ENCODE measurements at places on chromosomes 11 and 22. TPM values are rescaled to one million over a fixed set of nuclear protein-coding genes. Genes with fewer than 3 reads are reported as not detected.

DNA sequence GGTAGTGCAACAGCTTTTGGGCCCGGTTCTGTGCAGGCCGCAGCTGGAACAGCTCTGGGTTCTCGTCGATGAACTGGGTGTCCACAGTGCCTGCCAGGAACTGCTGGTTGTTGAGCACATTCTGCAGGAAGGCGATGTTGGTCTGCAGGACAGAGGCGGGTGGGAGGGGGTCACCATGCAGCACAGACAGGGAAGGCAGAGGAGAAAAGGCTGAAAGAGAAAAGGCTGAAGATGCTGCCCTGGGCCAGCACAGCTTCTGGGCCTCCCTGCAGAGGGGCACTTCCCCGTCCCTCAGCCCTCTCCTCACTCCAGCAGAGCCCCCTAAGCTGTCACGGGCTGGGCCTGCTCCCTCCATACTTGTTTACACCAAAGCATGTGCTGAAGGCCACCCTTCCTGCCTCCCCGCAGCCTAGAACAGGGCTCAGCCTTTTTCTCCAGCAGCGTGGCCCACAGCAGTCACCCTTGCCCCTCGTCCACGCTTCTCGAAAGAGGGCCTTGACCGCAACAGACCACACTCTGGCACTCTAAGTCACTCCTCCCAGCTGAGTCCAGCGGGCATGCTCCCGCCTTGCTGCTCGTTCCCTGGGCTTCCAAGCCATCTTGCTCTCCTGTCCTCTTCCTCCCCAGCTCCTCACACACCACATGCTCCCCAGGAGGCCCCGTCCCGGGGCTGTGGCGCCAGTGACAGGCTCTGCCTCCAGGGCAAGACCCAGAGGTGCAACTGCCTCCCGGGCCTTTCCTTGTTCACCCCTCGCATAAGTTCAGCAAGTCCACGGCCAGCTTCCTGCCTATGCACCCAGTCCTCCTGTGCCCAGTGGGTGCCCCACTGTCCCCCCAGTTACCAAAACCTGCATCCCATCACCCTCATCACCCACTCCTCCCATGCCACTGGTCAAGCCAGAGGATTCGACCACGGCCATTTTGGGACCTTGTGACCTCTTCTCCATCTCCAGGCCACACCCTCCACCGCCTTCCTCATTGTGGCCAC, 3.3 kb upstream of the LRFN4 start:
- H3K4me3 ChIP-seq, result no peak overlapping the region
- H3K27ac ChIP-seq, result no peak overlapping the region
- DNase-seq, result no peak
- H3K4me1 ChIP-seq, result peaks cover 8% of the 10 kb centered on the region
- H3K27me3 ChIP-seq, result no peaks in the 10 kb centered on the region

DNA sequence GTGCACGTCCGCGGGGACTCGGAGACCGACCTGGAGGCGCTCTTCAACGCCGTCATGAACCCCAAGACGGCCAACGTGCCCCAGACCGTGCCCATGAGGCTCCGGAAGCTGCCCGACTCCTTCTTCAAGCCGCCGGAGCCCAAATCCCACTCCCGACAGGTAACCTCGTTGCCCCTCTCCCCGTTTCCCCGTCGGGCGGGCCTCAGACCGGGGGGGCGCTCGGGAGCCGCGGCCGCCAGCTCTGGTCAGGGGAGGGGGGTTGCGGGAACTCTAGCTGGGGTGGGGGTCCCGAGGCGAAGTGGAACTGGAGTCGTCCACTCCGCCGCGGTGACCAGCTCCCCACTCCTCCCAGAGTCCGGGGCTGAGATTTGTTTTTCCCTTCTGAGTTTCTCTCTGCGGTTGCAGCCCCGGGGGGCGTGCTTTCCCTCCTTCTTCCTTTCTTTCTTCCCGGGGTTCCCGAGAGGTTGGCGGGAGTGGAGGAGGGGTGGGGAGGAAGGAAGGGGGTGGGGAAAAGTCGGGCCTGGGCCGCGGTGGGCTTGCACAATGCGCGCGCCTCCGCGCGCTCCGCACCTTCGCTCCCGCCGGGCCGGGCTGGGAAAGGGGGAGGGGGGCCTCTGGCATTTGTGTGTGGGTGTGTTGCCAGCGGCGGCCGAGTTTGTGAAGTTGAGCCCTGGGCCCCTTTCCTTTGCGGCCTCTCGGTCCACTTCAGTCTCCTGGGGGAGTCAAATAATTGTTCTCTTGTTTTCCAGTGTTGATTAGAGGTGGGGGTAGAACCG, 952 bp downstream of the YAP1 start:
- peak overlapping the region; percentile 96 for H3K27ac ChIP-seq
- H3K27me3 ChIP-seq, result no peaks in the 10 kb centered on the region
- no peaks in the 10 kb centered on the region for H3K36me3 ChIP-seq
- H3K4me1 ChIP-seq, result peaks cover 46% of the 10 kb centered on the region
- peak; percentile 58 for DNase-seq

DNA sequence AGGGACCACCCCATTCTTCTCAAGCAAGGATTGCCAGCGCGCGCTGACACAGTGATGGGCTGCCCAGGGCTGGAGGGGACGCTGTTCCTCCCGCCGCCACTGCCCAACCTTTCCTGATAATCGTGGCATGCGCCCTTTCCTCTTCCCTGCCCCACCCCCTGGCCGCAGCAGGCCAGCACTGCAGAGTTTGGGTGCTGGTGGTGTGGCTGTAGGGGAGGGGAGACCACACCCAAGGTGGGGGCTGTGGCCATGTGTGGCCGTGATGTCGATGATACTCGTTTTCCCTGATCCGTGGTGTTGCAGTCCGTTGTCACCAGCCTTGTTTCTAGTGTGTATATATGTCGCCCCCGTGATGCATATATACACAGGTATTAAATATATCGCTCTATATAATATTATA, 22.8 kb upstream of the TEF start:
- H3K4me3 ChIP-seq, result no peak overlapping the region
- no peak for DNase-seq
- no peaks in the 10 kb centered on the region for H3K27me3 ChIP-seq
- H3K27ac ChIP-seq, result no peak overlapping the region
- H3K36me3 ChIP-seq, result peaks cover 44% of the 10 kb centered on the region
- no peaks in the 10 kb centered on the region for H3K4me1 ChIP-seq

DNA sequence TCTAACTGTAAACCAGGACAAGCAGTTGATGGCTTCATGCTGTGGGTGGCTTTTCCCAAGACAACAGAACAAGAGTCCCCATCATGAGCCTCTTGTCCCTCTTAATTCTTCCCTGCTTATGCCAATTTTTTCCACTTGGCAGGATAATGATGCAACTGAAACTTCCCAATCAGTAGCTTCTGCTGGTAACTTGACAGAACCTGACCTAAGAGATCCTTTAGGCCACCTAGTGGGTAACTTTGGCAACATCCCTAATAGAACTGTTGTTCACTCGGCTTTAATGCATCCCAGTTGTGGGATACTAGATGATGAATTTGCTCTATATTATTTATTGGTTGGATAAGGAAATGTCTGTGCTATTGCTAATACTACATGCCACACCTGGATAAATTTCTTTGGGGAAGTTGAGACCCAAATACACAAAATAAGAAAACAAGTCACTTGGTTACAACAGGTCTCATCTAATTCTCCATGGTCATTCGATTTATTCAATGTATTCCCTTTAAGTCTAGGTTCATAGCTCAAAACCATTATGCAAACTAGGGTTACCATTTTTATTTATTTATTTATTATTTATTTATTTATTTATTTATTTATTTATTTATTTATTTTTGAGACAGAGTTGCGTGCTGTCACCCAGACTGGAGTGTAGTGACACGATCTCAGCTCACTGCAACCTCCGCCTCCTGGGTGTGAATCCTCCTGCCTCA, 41.4 kb upstream of the NFAM1 start:
- no peak overlapping the region for H3K27ac ChIP-seq
- no peaks in the 10 kb centered on the region for H3K27me3 ChIP-seq
- no peak for DNase-seq
- H3K36me3 ChIP-seq, result no peaks in the 10 kb centered on the region

Gene C11orf87
- not detected for total RNA-seq

Gene DUSP8
- total RNA-seq, result 2.6 TPM

Gene SEC14L6
- not detected for total RNA-seq

DNA sequence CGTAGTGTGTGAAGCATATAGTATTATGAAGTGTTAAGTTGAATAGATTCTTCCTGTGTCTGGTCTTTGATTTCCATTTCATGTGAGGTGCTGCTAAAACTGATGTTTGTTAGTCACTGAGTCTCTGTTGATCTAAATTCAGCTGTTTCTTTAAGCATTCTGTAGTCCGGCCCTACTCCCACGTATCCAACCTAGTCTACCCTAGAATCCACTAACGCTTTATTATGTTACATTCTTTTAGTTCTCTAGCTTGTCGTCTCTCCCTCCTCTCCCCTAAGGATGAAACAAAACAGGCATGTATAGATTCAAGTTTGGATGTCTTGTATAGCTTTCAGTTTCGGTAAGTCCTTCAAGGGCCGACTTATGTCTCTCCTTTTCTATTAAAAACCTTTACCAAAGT, 4.1 kb downstream of the WEE1 start:
- H3K27me3 ChIP-seq, result no peaks in the 10 kb centered on the region
- H3K27ac ChIP-seq, result peak overlapping the region; percentile 26
- no peak overlapping the region for H3K4me3 ChIP-seq
- H3K36me3 ChIP-seq, result peaks cover 31% of the 10 kb centered on the region
- DNase-seq, result no peak
